ENCODE measurements at places on chromosomes 2 and 18. TPM values are rescaled to one million over a fixed set of nuclear protein-coding genes. Genes with fewer than 3 reads are reported as not detected.

DNA sequence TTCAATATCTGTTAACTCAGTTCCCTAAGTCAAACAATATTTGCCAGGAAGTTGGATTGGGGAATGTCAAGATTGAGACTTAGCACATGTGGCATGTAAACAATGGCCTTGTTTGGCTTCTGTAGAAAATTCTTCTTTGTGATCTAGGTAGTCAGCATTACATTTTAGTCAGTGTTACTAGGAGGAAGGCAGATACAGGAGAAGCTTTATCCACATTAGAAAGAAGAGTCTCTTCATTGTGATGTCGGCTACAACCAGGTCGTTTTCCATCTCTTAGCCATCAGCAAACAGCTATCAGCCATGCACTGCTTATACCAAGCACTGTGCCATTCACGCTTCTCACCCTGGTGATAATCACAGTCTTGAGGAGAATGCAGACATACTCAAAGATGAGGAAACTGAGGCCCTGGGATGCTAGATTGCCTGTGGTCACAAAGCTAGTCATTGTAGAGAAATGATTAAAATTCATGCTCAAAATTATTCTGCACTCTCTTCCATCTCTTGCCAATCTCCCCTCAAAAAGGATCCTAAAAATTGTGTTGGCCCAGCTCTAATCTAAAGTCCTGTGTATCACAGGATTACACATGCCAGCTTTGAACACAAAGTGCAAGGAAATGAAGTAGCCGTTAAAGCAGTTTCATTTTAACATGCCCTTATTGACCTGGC, 3.2 kb downstream of the GALNT5 start:
- no peak for DNase-seq

MC2R gene
- total RNA-seq, result not detected

GRCh38 chr2:112189001-112189556, 50.9 kb downstream of the FBLN7 start:
- DNase-seq, result no peak

GLB1L gene
- 35.4 TPM for total RNA-seq

DNA sequence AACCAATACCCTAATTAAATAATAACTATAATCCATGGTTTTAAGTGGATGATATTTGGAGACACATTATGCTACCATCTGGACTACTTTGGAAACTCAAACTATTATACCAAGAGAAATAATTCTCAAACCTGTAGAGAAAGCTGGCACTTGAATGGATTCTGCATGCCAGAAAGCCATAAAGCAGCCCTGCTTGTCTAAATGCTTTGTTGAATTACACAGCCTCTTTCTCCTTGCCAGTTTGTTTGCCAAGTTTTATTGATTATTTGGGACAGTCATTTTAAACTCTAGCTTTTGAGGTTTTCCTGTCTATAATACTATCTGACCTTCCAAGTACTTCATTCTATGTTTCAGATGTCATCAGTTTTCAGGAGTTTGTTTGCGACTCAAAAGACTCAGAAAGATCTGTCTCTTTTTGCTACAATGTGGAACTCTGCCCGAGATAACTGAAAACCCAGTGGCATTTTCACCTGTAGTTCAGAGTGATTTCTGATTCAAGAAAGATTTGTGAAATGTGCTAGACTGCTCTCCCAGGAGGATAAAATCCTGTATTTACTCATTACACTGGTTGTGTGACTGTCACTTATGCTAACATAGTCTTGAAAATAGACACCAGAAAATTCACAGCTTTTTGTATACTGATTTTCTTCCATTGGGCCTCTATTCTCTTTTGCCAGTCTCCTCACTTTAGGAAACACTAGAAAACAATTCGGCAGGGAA, 29.2 kb upstream of the MBOAT2 start:
- no peak for DNase-seq

GRCh38 chr2:237196409-237196808, 110.7 kb downstream of the COPS8 start:
- no peak for DNase-seq

- DNase-seq, result peak; percentile 33
These were observed 5.6 kb upstream of the CPLX4 start for GRCh38 chr18:59323931-59324622.
